SHP77 treated with DMSO at 0.1 percent for 48 hours (cell line): ENCODE measurements at places on chromosomes 6 and 20.

DNA sequence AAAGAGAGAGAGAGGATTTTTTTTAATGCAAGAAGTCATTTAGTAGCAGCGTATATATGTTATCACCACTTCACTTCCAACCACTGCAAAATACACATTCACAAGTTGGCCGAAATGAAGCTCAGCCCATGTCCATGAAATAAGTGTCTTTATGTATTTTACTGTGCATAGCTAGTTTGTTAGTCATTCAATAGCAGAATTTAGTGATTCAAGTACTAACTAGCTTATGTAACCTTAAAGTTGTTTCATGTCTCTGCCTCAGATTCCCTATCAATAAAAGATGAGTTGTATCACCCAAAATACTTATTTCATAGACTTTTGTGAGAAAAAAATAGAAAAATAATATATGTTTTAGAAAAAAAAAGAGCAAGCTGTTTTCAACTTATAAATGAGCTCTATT is 153.7 kb upstream of the PRDM1 start:
- no peak for DNase-seq

DNA sequence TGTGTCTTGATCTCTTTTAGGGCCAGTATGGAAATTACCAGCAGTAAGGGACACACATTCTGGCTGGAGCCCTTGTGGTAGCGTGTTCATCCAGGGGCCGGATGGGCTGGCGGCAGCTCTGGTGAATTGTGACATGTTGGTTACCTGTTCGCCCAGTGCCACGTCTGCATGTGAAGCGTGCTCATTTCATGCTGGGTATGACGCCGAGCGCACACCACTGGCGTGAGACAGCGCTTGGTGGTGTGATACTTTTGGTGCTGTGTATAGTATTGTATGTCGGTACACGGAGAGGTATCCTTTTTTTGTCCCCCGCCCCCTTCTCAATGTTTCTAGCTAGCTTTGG is 3.7 kb upstream of the MTG2 start:
- no peak for DNase-seq

GRCh38 chr6:134535831-134536230 is 217.9 kb upstream of the SGK1 start:
- no peak for DNase-seq

DNA sequence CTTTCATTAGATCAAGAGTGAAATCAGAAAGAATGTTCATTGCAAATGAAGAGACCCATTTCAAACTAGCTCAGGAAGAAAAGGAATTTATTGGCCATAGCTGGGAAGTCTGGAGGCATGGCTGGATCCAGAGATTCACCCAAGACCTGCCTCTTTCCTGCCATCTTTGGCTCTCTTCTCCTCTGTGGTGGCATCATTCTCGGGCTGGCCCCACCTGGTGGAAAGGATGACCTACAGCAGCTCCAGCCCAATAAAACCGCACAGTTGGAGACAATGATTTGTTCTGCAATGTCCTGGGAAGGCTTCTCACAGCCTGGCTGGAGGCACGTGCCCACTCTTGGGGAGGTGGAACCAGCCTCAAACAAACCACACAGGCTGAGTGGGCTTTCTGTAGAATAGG is 18.1 kb upstream of the FERMT1 start:
- DNase-seq, result no peak

DNA sequence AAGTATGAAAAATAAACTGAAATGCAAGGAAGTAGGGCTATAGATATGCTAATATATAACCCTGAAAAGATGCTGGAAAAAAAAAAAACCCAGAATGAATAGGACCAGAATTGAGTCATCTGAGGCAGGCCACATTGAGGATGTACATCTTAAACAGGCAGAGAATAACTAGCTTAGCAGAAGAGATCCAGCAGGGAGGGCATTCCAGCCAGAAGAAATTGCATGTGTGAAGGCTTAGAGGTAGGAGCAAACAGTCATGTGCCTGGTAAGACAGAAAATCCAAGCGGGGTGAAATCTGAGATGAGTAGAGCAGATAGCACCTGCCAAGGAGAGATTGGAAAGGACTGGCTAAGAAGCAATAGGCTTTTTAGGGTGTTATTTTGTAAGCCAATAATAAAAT is 2.6 kb downstream of the COL19A1 start:
- DNase-seq, result no peak

- DNase-seq, result peak; percentile 11
These were observed 1.8 kb upstream of the PRDM1 start for GRCh38 chr6:106084106-106084988.

DNA sequence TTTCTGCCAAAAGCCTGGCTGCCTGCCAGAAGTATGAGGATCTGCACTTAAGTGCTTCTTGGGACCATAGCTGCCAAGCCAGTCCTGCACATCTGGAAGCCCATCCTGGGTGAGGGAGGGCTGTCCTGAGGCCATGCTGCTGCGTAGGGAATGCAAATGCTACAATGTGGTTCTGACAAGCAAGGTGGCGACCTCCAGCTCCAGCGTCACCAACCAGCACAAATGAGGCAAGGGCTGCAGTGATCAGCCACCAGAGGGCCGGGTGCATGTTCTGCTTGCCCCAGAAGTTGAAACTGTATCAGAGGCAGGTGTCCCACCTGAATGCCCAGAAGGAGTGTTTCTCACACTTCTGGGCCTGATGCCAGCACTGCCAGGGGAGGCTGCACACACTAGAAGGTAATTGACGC is 99.1 kb upstream of the KCNQ5 start:
- DNase-seq, result peak; percentile 8

GRCh38 chr6:27168586-27169443 is 78.7 kb upstream of the PRSS16 start:
- no peak for DNase-seq

- DNase-seq, result no peak
These were observed 149.5 kb downstream of the BFSP1 start for GRCh38 chr20:17381724-17382123.

GRCh38 chr6:160462551-160463109 is 114.5 kb downstream of the SLC22A3 start:
- DNase-seq, result no peak

DNA sequence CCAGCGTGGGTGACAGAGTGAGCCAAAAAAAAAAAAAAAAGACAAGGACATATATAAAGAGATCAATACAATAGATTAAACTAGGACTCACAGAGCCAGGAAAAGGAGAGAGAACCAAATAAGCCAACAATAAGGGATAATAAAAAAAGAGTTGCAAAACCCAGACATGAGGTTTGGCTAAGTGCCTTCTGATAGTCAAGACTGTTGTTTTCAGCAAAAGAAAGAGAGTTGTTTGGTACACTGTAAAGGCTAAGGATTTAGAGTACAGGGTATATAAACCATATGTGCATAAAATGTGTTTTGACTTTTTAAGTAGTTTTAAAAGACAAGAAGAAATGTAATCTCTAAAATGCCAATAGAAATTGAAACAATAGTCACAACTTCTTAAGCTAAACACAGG is 42.8 kb downstream of the RPF2 start:
- DNase-seq, result no peak

DNA sequence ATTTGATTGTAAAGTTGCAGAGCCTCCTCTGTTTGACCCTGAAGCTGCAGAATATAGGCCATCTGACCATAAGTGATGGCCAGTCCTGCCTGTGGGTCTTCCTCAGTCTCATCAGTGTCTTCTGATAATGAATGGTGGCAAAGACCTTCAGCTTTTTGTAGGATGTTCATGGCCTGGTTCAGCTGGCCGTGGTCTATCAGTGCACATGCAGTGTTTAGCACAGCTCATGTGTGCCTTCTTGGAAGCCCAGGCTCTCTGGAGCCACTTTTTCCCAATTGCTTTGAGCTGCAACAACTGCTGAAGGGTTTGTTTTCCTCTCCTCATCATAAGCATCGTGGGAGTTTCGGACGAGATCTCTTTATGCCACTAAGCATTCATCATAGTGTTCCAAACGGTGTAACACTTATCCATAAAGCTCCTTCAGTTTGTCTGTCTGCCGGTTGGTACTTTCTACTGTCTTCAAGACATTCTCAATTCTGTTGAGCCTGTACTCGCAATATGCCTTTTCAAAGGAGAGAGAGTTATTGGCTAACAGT is 70.1 kb upstream of the TULP4 start:
- DNase-seq, result no peak

GRCh38 chr6:45420083-45420908 is 42.6 kb upstream of the SUPT3H start:
- DNase-seq, result no peak

DNA sequence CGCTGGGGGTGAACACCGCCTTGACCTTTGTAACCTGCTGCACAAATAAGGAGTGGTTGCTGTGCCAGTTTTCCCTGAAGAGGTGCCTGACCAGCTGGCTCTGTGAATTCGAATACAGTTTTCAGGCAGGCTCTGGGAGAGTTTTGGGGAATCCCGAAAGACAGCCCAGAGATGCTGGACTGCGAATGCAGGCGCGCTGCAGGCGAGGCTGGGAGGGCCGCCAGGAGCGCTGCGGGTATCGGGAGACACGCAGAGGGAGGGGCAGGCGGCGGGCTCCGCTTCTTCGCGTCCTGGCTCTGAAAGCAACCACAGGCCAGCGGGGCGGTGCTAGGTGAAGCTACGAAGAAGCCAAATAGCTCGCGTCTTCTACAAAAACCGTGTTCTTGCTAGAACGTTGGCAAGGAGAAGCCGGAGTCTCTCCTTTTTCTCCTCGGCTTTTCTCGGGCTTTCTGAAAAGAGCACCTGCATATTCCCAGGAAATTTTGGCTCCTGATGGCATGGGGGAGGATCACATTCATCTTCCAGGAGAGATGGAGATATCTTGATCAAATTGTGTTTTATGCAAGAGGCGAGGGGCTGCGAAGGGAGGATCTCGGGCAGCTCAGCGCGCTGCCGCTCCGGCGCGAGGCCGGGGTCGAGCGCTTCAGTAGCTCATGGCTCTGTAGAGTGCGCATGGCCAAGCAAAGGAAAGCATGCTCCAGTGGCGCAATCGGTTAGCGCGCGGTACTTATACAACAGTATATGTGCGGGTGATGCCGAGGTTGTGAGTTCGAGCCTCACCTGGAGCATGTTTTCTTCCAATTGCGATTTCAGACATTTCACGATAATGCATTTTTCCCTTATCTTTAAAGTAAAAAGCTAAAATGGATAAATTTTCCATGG is 158.1 kb upstream of the ZNF184 start:
- DNase-seq, result peak; percentile 2

GRCh38 chr20:46268131-46268614 is 40.1 kb downstream of the CDH22 start:
- DNase-seq, result no peak

DNA sequence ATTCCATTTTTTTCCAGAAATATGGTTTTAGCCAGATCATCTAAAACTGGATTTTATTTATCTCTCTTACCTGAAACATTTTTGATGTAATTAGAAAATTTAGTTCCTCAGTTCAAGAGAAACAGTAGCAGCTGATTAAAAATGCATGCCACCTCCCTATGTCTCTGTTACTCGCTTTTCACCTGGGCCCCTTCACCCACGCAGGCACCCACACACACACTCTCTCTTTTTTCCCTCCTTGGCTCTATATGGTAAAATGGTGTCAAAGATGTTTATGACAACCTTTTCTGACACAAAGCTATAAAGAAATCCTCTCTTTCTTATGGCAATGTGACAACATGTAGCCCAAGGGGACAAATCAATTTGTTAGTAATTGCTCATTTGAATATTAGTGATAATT is 5.8 kb upstream of the SGK1 start:
- DNase-seq, result no peak

GRCh38 chr20:8148501-8148900 is 16.4 kb downstream of the PLCB1 start:
- no peak for DNase-seq

DNA sequence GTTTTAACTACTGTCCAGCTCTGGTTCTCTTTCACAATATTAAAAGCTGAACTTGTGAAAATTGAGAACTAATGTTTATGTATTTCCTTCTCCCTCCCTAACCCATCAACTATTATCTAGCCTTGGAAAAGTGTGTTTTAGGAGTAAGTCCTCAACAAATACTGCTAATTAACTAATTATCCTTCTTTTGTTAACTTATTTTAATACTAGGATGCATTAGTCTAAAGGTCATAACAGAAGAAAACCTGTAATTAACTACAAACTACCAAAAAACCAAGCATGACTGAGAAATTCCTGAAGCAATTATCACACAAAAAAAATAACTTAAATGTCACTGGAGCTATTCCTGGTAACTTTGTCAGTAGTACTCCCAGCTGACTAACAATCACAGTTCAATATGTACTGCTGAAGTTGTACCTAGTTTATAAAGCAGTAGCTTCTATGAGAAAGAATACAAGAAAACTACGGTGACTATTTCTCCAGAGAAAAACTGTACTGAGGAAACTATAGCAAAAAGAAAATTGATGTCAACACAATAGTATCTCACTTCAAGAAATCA is 301.9 kb downstream of the LAMA2 start:
- no peak for DNase-seq

DNA sequence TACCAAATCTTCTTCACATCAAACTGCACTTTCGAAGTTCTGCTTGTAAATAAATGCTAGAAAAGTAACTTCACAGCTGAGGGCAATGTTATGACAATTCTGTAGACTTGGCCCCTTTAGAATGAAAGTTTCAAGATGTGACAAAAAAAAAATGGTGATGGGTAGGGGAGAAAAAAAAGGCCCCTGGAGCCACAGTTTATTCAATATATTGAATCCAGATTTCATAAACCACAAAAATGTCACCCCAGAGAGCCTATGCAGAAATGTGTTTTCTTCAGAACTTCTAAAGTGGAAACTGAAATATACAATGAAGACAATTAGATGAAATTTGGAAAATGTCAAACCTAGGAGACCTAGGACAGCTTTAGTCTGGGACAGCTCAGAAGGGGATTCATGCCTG is 143.1 kb downstream of the EDN3 start:
- no peak for DNase-seq

- no peak for DNase-seq
These were observed 106.7 kb upstream of the CLDN20 start for GRCh38 chr6:155157101-155157500.

- DNase-seq, result no peak
These were observed 39.5 kb downstream of the ACSS2 start for GRCh38 chr20:34915749-34916455.

- no peak for DNase-seq
These were observed 99.6 kb upstream of the SLC24A3 start for GRCh38 chr20:19112828-19113227.

DNA sequence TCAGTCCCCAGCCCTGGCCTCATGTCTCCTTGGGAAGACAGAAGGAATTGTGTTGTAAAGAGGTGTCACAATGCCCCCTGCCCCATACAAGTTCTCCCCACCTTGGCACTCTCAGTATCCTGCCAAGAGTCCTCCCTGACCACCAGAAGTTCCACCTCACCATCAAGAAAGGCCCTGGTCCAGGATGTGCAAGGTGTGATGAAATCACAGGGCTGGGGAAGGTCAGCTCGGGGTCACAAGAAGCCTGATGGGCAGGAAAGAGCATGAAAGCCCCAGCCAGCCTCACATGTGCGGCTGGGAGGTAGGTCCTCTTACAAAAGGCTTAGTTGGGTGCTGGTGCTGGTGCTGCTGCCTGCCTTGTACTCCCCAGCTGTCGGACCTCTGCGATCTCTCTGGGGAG is 12.9 kb upstream of the C6orf132 start:
- no peak for DNase-seq

GRCh38 chr20:44354979-44355497 is 461 bp upstream of the HNF4A start:
- DNase-seq, result no peak

- DNase-seq, result no peak
These were observed 81.4 kb upstream of the CDH4 start for GRCh38 chr20:61170496-61171320.

- peak; percentile 18 for DNase-seq
These were observed 136.3 kb upstream of the ZNF184 start for GRCh38 chr6:27608916-27609883.

- DNase-seq, result no peak
These were observed 5.5 kb upstream of the ABCF1 start for GRCh38 chr6:30565772-30566171.

GRCh38 chr6:29011276-29011734 is 6.2 kb upstream of the ZNF311 start:
- no peak for DNase-seq

- DNase-seq, result no peak
These were observed 294.8 kb downstream of the GMDS start for GRCh38 chr6:1950631-1951030.
